RWPE1 (cell line): ENCODE measurements at places on chromosomes 11 and 22.

DNA sequence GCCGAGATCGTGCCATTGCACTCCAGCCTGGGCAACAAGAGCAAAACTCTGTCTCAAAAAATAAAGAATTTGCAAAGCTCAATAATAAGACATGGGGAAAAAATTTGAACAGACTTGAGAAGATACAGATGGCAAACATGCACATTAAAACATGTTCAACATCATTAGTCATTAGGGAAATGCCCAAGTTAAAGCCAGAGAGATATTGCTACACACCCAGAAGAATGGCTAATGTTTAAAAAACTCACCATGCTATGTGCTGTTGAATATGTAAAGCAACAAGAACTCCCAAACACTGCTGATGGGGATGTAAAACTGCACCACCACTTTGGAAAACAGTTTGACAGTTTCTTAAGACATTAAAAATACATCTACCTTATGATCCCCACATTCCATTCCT, 12.6 kb downstream of the LRRC75B start:
- peak; percentile 46 for DNase-seq

GRCh38 chr11:3166268-3167142, 1.4 kb upstream of the OSBPL5 start:
- no peak for DNase-seq

GRCh38 chr11:59544869-59545178, 33.5 kb downstream of the OR4D9 start:
- DNase-seq = no peak

- DNase-seq = no peak
Observed at GRCh38 chr11:126312961-126313360, 9.1 kb downstream of the DCPS start.

- DNase-seq = no peak
Observed at GRCh38 chr11:83472806-83473205, 186.6 kb upstream of the CCDC90B start.

- no peak for DNase-seq
Observed at GRCh38 chr11:92528001-92528400, 303.4 kb downstream of the FAT3 start.

GRCh38 chr11:38530226-38530625, 1932.2 kb upstream of the RAG2 start:
- no peak for DNase-seq

DNA sequence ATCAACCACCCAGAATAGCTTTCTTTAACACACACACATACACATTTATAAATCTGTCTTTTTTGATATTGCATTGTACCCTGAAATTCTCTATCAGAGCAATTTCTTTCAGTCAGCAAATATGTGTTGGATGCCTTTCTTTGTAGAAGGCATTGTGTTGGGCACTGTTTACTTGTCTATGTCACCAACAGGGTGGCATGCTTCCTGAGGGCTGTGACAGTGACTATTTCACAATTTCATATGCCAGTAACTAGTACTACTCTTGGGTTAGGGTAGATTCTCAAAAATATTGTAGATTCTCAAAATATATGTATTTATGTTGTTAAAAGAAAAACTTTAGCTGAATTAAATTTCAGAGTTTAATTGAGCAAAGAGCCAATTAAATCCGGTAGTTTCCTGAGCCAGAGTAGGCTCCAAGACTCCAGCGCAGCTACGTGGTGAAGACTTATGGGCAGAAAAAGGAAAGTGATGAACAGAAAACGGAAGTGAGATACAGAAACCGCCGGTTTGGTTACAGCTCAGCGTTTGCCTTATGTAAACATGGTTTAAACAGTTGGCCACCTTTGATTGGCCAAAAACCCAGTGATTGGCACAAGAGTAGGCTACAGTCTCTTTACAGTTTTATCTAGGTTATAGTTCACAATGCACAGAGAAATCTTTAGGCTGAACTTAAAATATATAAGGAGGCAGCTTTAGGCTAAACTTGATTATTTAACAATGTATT, 723.3 kb downstream of the NTM start:
- DNase-seq = no peak

DNA sequence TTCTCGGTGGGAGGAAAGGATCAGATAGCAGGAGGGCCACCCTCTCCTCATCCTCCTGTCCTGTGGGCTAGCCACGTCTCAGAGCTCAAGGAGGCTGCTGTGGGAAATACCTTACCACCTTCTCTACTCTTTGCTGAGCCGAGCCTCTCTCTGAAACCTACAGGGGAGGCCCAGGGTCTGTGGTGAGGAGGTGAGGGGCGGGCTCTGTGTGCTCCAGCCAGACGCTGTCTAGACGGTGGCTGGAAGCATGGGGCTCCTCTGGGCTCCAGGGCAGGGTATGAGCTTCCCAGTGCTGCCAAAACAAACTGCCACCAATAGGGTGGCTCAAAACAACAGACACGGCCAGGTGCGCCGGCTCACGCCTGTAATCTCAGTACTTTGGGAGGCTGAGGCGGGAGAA, 5.5 kb upstream of the TMPRSS6 start:
- DNase-seq = no peak

DNA sequence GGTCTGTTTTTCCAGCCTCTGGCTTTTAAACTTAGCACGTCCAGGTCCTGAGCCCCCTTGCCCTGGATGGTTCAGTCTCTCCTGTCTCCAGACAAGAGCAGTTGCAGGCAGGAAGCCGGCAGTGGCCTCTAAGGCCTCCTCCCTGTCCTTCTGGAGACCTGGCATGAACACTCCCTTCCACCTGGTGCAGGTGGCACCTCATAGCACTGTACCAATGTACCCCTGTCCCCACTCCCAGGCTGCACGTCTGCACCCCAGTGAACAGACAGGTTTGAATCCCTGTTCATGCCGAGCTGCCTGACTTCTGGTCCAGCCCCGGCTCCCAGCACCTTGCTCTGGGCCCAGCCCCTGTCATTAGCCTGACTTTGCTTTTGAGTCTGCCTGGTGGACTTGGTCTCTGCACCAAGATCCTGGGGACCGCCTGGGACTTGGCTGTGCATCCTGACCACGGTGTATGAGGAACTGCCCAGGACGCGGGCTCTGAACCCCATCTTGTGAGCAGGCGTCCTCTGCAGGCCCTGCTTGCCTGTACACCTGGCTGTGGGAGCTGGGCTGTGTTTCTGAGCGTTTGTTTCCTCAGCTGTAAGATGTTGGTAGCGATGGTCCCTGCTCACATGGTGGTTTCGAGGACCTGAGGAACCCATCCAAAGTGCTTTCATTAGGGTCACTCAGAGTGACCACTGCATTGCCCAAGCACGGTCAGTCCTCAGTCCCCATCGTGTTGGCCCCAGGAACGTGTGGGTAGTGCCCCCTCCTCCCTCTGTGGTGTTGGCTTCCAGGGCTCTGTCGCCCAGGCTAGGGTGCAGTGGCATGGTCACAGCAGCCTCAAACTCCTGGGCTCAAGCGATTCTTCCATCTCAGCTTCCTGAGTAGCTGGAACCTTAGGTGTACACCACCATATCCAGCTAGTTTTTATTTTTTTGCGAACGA, 75.0 kb upstream of the SHANK2 start:
- DNase-seq = no peak

DNA sequence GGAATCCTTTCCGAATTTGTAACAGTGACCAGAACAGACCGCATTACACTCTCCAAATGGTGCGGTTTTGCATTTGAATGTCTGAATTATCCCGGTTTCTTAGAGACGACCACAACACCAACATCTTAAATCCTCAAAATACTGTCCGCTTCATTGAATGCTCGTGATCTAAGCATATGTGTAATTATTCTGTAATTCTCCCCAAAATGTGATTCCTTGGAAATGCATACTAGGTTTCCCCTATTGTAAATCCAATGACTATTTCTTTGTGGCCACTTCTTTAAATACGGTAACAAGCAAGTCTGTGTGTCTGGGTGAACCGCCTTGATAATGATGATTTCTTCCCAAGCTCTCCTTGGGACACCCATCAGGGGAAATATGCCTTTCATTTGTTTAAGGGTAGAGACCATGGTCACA, 87.3 kb upstream of the DBX1 start:
- no peak for DNase-seq
